Stimulated activated CD4-positive, alpha-beta T cell treated with anti-CD3 and anti-CD28 coated beads, Interleukin-1b, Interleukin-23, amount 100 ng/mL, for 1 hour (primary cell): ENCODE measurements at places on chromosomes 2 and 18.
A peak's percentile ranks its signal among the peaks of the same experiment; 100 is the strongest.

GRCh38 chr2:55163274-55163721, 68.8 kb downstream of the CLHC1 start:
- DNase-seq = no peak

GRCh38 chr18:58180738-58181353, 136.8 kb downstream of the NEDD4L start:
- peak; percentile 42 for DNase-seq

- no peak for DNase-seq
Measured at GRCh38 chr18:58996131-58996641, 131.5 kb downstream of the ZNF532 start.

DNA sequence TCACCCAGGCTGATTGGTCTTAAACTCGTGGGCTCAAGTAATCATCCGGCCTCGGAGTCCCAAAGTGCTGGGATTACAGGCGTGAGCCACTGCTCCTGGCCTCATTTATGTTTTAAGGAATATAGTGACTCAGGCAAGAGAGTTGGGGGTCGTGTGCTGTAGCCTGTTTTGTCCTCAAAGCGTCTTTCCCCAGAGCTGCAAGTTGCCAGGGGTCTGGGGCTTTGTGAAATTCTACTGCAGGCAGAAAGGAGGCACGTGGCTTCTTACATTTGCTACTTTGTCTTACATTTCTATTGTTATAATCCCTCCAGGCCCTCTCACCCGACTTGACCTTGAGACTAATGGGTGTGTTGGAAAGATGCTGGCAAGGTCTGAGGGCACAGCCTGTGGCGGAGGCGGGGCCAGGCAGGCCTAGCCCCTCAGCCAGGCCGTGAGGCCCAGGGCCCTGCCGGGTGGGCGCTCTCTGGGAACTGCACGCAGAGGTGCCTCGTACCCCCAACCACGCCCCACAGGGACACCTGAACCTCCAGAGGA, 85.8 kb upstream of the NDUFV2 start:
- DNase-seq = no peak

- DNase-seq = no peak
Measured at GRCh38 chr2:235598532-235599531, 105.0 kb downstream of the AGAP1 start.

GRCh38 chr2:171584001-171584400, 61.7 kb downstream of the CYBRD1 start:
- DNase-seq = no peak

DNA sequence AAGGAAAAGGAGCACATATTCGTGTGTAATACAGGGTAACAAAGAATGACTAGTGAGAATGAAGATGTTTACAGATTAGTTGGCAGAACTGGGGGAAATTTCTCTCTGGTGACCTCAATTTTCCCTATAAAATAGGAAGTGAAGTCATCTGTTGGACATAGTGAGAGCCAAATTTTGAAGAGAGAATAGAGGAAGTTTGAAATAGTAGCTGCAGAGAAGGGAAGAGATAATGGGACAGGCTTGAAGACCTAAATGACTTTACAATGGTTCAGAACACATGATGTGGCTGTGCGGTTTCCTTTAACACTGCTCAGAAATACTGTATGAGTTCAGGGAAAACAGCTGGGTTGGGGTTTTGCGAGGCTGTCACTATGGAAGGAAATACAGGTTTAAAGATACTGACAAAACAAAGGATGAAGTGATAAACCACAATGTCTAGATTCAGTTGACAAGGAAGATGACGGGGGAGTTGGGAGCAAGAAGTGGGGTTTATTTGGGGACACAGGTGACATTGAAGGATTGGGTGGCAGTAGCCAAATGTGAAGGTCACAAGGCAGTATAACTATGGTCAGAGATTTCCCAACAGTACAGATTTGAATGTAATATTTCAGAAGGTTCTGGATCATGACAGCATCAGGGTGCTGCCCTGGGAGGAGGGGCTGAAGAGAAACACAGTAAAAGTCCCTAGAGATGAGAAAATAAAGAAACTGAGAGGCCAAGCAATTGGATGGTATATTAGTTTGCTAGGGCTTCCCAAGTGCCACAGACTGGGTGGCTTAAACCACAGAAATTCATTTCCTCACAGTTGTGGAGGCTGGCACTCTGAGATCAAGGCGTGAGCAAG, 82.6 kb upstream of the TANK start:
- no peak for DNase-seq

DNA sequence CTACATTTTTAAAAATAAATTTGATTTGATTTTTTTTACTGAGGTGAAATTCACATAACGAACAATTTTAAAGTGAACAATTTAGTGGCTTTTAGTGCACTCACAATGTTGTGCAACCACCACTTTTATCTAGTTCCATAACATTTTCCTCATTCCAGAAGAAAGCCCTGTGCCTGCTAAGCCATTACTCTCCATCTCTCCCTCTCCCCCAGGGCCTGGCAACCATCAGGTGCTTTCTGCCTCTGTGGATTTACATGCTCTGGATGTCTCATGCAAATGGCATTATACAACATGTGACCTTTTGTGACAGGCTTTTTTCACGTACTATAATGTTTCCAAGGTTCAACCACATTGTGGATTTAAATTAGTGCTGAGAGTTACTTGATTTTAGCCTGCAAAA, 19.9 kb upstream of the LDLRAD4 start:
- DNase-seq = no peak

DNA sequence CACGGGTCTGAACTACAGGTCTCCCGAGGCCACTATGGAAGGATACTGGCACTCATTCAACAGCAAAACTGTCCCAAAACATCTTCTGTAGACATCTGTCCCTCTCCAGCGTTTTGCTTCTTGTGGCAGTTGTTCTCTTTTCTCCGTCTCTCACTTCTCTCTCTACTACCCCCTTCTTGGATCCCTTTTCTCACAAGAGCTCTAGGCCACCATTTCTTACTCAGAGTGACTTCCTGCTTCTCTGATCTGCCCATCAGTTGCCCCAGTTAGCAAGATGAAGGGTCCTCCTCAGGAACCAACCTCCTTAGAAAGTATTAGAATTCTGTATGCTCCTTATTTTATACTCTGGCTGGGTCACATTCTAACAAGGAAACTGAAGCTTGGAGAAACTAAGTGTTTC, 32.6 kb downstream of the BCL2 start:
- no peak for DNase-seq
